ENCODE measurements at places on chromosomes 12 and 14.
A peak's percentile ranks its signal among the peaks of the same experiment; 100 is the strongest.

GRCh38 chr14:71270111-71270510, 362.9 kb downstream of the PCNX1 start:
- DNase-seq, result peak; percentile 76

- DNase-seq, result peak; percentile 81
These were observed 2.5 kb downstream of the C12orf57 start for GRCh38 chr12:6946033-6946919.

DNA sequence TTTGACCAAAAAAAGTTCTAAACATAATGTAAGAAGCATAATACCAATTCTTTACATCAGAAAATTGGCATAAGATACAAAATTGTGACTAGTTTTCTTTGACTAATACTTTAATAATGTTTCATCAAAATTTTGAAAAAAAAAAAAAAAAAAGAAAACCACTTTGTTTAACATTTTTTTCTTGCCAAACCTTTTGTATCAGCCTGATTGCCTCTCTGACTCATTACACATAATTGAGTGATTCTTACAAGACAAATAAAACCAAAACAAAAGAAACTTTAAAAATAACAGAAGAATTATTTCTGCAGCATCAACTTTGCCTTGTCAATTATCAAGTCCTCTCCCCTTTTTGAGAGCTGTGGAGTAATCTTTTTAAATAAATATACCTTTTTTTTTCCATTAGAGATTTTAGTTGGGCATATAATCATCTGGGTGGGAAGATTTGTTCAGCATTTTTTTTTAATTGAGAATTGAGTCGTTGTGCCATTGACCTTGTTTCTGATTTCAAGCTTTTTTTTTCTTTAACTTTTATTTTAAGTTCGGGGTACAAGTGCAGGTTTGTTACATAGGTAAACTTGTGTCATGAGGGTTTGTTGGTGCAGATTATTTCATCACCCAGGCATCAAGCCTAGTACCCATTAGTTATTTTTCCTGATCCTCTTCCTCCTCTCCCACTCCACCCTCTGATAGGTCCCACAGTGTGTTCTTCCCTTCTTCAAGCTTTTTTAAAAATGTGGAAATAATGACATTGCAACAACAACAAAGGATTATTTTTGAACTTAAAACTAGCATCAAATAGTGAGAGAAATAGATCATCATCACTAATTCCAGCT, 45.8 kb upstream of the HMGA2 start:
- DNase-seq, result no peak

GRCh38 chr14:30223385-30223785, 295.7 kb upstream of the PRKD1 start:
- DNase-seq, result no peak

- no peak for DNase-seq
These were observed 154.5 kb downstream of the MON2 start for GRCh38 chr12:62621101-62621638.

DNA sequence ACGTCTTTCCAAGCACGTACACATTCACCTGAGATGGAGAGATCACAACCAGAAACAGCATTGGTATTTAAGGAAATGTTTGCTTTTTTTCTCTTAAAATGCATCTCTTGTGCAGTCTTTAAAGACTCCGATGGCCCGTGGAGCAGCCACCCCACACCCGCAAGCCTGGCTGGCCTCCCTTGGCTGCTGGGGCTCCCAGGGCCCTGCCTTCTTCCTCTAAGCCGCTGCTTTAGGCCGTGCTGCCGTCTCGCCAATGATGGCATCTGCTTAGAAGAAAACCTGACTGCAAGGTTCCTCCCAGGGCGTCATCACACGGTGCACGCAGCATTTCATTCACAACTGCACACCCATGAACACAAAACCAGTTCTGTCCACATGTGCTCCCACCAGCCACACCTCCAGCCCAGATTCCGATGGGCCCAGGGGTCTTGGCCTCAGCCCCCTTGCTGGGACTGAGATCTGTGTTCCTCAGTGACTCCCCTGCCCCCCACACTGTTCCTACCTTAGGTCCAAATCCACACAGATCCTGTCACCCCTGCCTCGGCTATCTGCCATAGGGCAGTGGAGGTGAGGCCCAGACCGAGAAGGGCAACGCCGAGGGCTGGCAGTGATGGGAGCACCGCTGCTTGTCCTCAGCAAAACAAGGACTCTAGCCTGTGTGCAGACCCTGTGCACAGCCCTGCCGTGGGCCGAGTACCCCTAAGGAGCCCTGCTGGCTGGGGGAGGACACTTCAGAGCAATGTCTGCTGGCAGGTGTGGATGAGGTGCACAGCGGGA, 4.4 kb downstream of the BTBD6 start:
- no peak for DNase-seq

- no peak for DNase-seq
These were observed 326.7 kb downstream of the ATP23 start for GRCh38 chr12:58268069-58268468.

GRCh38 chr12:108151533-108152169, 22.6 kb downstream of the WSCD2 start:
- no peak for DNase-seq

- DNase-seq, result peak; percentile 25
These were observed 86.5 kb upstream of the CEP83 start for GRCh38 chr12:94545935-94546771.

GRCh38 chr12:124888260-124888659, 24.6 kb upstream of the SCARB1 start:
- no peak for DNase-seq

GRCh38 chr12:106911581-106911980, 44.1 kb upstream of the TMEM263 start:
- peak; percentile 8 for DNase-seq

DNA sequence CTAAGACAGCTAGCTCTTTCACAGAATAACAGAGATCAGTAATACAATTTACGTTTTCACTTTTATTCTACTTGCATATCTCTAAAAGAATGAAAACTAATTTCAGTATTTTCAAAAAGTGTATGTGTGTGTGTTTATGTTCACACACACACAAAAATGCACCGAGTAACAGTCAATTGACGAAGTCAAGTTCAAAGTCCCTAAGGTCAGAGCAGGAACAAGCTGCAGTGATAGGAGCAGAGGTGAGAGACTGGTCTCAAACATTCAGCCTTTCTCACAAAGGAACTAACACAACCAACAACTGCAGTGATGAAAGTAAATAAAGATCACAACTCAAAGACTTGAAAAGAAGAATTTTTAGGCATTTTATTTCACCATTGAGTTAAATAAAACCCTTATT, 429.7 kb downstream of the C12orf50 start:
- no peak for DNase-seq

DNA sequence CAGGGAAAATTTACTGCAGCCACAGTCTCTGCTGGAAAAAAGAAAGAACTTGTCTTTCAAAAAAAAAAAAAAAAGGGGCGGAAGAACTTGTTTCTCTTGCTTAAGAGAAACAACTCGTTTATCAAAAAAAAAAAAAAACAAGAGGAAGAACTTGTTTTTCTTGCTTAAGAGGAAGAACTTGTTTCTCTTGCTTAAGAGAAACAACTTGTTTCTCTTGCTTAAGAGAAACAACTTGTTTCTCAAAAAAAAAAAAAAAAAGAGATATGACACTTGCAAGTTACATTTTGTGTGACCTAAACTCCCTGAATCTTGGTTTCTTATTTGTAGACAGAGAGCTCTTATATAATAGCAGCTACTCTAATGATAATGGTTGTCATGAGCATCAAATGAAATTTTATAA, 44.7 kb upstream of the USP15 start:
- peak; percentile 89 for DNase-seq

- no peak for DNase-seq
These were observed 148.6 kb upstream of the FOXN3 start for GRCh38 chr14:89565607-89566006.

- no peak for DNase-seq
These were observed 24.0 kb downstream of the FAM222A start for GRCh38 chr12:109737631-109738030.

GRCh38 chr12:69150083-69150795, 89.1 kb upstream of the CPSF6 start:
- no peak for DNase-seq

DNA sequence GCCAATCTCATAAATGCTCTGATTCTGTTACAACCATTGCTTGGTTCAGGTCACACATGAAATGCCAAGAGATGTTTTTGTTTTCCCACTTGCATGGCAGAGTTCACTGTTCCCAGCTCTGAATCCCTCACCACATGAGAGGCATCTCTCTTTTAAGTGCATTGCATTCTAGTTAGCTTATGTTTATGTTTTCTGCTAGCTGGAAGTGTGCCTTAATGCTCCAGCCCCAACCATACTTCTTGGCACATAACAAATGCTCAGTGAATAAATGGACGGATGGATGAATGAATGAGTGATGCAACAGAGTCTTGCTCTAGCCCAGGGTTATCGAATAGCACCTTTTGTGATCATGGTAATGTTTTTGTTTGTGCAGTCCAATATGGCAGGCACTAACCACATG, 197.3 kb downstream of the PPM1H start:
- no peak for DNase-seq

GRCh38 chr12:15278816-15279658, 43.3 kb upstream of the PTPRO start:
- DNase-seq, result no peak

DNA sequence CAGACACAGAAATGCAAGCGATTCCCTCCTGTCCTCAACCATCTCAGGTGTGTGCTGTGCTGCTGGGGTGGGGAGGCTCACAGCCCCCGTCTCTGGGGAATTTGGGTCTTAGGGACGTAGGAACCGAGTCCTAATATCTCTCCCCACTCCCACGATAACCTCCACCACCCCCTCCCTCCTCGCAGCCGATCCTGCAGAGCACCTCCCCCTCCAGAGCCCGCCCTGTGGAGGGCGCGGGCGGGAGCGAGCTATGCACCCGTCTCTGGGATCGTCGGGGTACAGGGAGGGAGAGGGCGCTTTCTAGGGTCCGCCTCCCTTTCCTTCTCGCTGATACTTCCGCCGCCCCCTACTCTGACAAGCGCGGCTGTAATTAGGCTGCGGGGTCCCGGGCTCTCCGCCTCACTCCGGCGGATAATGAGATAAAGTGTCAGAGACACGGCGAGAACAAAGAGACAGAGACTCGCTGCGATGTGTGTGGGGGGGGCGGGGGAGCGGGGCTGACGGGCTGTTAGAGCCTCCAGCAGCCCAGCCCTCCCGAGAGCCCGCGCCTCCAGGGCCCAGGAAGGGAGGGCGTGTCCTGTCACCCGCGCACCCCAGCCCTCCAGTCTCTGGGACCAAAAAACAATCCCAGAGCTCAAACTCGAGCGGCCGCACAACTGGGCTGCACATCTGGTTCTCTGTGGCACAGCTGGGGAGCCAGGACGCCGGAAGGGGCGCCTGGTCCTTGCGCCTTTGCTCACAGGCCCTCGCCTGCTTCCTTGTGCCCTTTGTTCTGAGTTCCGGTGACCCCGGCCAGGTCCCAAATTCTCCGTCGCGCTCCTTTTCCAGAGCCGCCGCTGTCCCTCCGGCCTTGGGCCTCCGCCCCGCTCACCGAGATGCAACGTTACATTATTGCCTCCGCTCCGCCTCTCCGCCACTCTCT, 8.7 kb downstream of the SHMT2 start:
- no peak for DNase-seq

- DNase-seq, result no peak
These were observed 3.6 kb downstream of the FOXA1 start for GRCh38 chr14:37591311-37591940.

DNA sequence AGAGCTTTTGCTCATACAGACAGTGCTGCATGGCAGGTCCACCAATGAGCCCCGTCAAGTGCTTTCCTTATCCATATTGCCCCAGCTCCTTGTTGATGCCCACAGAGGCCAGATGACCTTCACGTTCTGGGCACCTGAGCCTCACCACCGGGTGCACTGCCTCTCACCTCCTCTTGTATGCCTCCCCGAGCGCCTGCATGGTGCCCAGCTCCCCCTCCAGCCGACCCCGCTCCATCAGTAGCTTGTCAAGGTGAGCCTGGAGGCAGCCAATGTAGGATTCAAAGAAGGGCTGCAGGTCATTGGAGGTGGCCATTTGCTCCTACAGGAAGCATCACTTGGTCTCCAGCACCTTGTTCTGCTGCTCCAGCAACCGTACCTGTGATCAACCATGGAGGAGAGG, 31.8 kb upstream of the KRT77 start:
- no peak for DNase-seq

GRCh38 chr14:100887728-100888335, 15.7 kb downstream of the RTL1 start:
- DNase-seq, result no peak

- DNase-seq, result no peak
These were observed 143.5 kb upstream of the FKBP4 start for GRCh38 chr12:2651068-2651965.

DNA sequence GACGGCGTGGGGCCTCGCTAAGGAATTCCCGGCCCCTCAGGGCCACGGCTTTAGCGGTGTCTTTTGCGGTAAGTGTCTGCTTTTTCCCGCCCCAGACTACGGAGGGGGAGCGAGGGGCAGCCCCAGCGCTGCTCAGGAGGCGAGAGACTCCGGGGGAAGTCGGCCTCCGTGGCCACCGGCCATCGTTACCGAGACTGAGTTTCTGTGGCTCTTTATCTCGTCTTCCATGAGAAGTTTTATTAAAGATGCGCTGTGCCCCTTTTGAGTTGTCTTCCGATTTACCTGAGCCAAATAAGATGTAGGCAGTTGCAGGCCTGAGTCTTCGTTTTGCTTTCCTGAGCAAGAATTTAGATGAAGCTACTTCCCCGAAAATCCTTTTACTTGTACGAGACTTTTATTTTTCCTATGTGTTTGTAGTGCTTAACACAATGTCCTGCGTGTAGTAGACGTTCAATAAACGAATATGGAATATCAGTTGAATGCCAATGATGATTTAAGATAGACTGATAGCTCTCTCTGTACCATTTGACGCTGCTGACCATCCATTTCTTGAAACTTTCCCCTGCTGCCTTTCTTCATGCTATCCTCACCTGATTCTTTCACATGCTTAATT, 462 bp downstream of the SRP54 start:
- DNase-seq, result no peak

DNA sequence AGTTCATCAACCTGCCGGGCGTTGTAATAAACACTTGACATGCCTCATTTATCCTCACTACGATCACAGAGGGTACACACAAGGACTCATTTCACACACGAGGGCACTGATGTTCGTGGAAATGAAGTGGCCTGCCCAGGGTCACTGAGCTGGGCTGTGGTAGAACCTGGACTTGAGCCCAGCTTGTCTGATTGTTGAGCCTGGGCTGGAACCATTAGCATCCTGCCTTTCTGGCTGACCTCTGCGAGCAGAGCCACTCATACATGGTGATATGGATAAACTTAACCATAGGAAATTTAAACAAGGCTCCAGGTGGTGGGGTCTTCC, 16.6 kb upstream of the JDP2 start:
- no peak for DNase-seq

DNA sequence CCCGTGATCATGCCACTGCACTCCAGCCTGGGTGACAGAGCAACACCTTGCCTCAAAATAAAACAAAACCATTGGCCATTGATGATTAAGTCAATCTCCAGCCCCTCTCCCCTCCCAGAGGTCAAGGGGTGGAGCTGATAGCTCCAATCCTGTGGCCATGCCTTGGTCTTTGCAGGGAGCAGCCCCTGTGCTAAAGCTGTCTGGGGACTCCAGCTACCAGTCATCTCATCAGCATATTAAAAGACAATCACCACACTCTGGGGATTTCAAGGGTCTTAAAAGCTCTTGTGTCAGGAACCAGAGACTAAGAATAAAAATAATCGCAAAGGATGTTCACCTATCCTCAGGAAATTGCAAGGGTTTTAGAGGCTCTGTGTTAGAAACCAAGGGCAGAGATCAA, 30.6 kb downstream of the HCAR2 start:
- DNase-seq, result no peak

All from inflammatory macrophage treated with lipopolysaccharide for 1 hour (primary cell).